ENCODE measurements at places on chromosomes 11 and 22.
A peak's percentile ranks its signal among the peaks of the same experiment; 100 is the strongest.

DNA sequence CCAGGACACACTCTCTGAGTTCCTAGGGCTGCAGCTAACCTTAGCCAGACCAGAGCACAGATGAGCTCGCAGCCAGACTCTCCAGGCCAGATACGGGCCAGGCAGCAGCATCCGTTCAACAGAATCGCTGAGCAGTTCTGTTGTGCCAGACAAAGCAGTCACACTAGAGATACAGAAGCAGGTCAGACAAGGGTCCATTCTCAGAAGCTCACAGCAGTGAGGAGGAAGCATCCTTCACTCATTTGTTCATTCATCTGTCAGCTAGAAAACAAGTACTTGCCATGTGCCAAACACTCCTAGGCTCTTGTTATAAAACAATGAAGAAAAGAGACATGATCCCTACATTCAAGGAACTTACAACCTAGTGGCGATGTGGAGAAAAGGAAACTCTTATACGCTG lies 2.6 kb downstream of the LMO2 start:
- no peak for DNase-seq

DNA sequence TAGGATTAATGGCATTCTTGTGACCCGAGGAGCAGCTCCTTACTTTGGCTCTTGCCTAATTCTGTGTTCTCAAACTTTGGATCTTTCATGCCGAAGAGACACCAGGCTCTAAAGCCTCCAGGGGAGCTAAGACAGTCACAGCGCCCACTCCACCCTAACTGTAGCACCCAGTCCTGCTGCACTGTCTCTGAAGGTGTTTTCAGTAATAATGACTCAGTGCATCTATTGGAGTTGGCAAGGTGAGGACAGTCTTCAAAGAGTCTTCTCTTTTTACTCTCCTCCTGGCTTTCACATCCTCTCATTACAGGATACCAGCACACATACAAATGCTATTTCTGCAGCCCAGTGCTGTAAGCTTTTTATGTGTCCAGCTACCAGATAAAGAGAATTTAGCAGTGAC lies 69.4 kb downstream of the PPFIBP2 start:
- no peak for DNase-seq

GRCh38 chr22:27576413-27576812 lies 225.1 kb downstream of the MN1 start:
- DNase-seq: no peak

DNA sequence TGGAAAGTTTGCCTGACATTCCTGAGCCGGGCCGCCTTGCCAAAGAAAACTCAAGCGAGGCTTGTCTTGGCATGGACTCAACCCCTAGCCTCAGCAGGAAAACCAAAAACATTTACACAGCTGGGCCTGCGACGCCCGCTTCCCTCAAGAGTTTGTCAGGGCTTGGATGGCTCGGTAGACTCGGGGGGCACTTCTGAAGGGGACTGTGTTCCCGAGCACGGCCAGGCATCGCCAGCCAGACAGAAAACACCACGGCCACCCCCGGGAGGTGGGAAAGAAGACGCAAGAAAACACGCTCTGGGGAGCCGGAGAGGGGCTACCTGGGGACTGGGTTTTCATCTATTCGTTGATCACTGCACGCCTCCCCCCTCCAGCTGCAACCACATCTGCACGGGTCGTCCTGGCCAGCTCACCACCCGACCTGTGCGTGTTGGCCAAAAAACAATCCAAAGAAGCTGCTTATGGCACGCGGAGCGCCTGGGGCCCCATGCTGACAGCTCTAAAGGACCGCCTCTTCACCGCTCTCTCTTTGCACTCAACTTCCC lies 380.7 kb downstream of the MN1 start:
- DNase-seq: peak; percentile 97

DNA sequence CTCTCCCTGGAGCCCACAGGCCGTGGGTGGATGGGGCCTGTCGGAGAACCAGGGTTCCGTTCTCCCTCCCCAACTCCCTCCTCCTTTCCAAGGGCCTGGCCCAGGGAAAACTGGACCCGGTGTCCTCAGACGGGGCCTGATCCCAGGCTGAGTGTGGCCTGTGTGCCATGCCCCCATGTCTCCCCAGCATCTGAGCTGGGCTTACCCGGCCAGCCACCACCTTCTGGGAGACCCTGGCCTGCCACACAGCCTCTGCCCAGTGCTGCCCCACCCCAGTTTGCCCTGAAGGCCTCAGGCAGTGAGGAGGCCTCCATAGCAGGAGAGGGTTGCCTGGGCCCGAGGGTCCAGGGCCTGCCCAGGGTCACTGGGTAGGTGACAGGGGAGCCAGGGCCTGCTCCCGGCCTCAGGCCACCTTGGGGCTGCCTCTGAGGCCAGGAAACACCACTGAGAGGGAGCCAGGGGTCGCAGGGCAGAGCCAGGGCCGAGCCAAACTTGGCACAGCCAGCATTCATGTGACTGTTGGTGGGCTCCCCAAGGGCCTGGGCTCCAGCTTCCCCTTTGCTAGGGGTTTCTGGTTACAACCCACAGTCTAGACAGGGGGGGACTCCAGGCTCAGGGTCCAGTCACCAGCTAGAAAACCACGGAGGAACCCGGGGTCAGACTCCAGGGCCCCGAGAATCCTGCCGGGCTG lies 590 bp upstream of the IFITM10 start:
- DNase-seq: no peak

- no peak for DNase-seq
These were observed 46.4 kb downstream of the PPP6R3 start for GRCh38 chr11:68506908-68507307.

DNA sequence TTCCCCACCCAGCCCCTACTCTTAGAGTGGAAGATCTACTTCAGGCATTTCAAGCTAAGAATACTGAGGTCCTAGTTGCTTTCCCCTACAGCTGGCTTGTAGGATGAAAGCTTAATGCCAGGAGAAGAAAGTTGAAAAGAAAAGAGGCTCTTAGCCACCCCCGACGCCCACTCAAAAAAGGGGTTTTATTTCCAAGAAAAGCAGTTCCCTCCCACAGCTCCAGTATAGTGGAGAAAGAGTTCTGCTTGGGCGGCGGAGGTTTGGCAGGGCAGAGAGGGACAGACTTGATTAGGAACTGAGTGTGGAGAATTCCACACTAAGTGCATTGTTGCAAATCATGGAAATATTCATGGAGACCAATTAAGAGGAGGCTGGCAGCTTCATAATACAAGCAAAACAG lies 470.9 kb downstream of the ETS1 start:
- no peak for DNase-seq

GRCh38 chr11:22347857-22348487 lies 9.8 kb downstream of the SLC17A6 start:
- DNase-seq: no peak

DNA sequence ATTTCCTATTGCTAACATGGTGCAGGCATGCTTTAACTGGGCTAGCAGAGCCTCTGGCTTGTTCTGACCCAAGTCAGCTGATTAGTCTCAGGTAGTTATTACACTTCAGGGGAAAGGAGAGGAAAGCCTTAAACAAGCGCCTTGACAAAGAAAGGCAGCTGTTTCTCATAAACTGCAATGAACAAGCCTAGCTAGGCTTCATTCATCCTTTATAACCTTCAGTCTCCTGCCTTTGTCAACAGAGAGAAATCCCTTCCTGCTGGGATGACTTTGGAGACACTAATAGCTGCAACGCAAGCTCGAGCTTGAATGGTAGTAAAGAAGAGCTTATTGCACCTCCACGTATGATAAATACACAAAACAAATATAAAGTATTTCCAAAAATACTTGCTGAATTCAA lies 68.4 kb downstream of the CCDC34 start:
- no peak for DNase-seq
